ENCODE measurements at places on chromosomes 11 and 22.

DNA sequence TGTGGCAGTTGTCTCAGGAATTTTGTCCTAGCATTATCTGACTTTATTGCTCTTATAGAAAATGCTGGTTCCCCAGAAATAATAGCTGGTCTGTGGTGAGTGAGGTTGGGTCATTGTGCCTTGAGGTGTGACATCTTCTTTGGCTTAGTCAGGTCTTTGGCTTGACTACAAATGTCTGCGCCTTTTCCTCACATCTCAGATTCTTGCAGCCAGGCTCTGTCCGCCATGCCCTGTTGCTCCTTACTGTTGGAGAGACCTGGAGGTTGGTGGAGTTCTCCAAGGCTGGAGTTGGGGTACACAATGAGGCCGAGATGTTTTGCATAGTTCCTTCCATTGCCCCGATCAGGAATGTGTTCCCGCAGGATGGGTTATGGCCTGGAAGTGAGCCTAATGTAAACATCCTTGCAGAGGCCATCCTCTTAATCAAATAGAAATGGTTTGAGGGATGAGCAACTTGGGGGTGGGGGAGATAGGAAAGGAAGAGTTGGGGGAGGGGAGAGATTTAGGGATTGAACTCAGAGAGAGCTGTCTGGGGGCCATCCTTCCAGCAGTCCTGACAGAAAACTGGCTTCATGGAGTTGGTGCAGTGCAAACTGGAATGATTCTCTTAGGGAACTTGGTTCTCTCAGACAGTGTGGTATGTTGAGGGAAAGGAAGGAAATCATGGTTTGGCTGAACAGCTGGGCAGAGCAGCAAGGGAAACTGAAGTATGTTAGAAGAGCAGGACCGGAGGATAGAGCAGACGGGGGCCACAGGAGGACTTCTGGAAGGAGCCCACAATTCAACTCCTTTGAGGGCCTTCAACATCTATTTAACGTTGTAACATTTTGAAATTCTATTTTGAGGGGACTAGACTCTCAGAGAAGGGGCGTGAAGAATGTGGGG is 49.9 kb downstream of the ZBTB16 start:
- DNase-seq: no peak

DNA sequence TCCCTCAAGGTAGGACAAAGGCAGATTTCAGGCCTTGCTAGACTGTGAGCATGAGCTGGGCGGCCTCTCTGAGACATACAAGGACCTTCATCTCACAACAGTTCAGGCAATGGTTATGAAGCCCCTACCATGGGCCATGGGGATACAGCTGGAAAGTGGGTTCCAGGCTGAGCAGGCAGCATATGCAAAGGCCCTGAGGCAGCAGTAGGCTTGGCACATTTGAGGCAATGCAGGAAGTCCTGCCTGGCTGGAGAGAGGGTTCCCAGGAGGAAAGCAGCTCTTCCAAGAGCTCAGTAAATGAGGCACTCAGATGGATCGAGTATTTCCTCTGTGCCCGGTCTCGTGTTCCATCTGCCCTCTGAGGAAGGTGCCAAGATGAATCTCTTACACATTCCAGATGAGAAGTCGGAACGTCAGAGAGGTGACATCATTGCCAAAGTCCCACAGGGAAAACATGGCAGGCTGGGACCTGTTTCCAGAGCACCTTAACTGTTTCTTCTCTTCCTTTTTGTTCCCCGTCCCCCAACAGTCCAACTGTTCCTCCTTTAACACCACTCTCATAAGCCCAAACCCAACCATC is 388.6 kb downstream of the MN1 start:
- DNase-seq: no peak

GRCh38 chr22:31898926-31899325 is 45.4 kb upstream of the YWHAH start:
- DNase-seq: no peak

- DNase-seq: no peak
These were observed 25.8 kb downstream of the GGTLC2 start for GRCh38 chr22:22670076-22670795.

GRCh38 chr11:45907911-45908370 is 870 bp upstream of the FREY1 start:
- no peak for DNase-seq

GRCh38 chr22:39928536-39929520 is 27.9 kb downstream of the GRAP2 start:
- DNase-seq: no peak

GRCh38 chr11:2477254-2477653 is 32.4 kb downstream of the KCNQ1 start:
- no peak for DNase-seq

GRCh38 chr11:117600234-117600783 is 196.7 kb downstream of the DSCAML1 start:
- no peak for DNase-seq

DNA sequence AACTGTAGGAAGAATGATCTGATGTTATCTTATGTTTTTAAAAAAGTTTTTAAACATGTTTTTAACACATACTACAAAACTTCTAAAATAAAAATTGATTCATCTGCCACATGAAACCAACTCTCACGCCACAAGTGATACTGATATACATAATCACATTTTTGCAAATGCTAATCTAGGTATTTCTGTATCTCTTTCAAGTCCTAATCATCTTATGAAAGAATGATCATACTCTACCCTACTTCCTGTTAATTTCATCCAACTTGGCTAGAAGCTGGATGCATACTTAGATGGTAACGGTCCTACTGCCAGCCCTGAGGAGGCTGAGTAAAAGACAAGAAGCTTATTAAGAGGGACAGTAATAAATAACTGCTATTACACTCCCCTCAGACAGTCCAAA is 19.2 kb downstream of the THAP12 start:
- no peak for DNase-seq

DNA sequence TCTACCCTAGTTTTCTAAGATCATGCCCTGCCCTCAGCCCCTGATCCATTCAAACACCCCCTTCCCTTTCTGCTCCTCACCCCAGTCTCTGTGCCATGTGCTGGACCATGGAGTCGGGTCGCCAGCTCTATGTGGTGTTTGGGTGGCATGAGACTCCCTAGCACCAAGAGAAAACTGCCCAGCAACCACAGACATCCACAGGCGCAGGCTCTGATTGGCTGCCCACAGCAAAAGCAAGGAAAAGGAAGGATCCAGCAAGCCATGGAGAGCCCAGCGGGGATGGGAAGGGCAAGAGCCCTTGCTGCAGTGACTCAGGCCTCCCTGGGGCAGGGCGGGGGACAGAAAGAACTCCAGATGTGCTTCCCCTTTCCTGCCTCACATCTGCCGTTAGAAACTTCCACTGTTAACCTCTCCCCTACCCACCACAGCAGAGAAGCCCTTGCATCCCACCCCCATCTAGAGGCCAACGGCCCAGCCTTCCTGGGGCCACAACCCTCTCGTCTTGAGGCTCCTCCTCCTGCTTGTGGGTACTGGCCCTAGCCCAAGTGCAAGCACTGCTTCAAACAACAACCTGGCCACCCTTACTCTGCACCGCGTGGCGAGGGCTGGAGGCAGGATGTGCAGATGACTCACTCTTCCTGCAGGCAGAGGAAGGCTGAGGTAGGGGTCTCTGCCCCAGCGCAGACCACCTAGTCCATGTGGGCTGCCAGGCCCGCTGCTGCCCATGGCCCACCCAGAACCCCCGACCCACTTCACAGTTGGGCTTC is 9.7 kb upstream of the AHNAK start:
- DNase-seq: peak; percentile 69

DNA sequence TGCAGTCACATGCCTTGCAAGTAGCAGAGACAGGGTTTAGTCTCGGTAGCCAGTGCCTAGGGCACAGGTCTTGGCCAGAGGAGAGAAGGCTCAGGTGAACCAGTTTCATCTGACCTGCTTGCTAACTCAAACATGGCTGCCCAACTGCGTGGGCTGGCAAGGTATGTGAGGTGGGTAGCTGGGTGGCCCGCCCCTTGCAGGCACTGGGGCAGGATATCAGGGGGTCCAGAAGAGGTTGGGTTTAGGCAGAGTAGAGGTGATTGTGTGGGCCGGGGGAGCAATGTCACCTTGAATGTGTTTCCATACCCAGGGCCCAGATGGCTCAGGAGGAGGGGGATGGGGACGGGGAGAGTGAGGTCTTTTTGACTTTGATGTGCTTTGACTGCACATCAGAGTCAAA is 37.7 kb downstream of the ST3GAL4 start:
- no peak for DNase-seq

DNA sequence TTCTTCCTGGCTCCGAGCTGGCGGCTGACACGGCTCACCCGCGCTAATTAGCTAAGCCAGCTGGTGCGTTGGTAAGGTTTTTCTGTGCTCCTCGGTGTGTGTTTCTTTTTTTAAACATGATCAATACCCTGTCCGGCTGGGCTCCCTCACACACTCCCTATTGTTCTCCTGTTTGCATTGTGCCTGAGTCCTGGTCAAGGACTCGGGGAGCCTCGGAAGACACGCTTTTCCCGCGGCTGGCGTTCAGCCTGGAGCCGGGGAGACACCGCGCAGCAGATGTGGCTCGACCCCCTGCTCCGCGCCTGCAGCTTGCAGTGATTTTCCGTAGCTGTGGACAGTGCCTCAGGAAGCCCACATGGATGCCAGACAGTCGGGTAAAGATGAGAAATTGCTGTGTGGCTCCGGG is 454.9 kb upstream of the CADM1 start:
- DNase-seq: no peak

- no peak for DNase-seq
These were observed 53.6 kb downstream of the MPPED1 start for GRCh38 chr22:43465291-43466015.

- DNase-seq: no peak
These were observed 228.9 kb downstream of the NTM start for GRCh38 chr11:131599285-131599684.

GRCh38 chr11:72224564-72225410 is at the start of gene INPPL1:
Gene INPPL1 (plus strand): TSS chr11:72224767. CDS start chr11:72224985, 218 bp downstream.
- DNase-seq: peak; percentile 75

DNA sequence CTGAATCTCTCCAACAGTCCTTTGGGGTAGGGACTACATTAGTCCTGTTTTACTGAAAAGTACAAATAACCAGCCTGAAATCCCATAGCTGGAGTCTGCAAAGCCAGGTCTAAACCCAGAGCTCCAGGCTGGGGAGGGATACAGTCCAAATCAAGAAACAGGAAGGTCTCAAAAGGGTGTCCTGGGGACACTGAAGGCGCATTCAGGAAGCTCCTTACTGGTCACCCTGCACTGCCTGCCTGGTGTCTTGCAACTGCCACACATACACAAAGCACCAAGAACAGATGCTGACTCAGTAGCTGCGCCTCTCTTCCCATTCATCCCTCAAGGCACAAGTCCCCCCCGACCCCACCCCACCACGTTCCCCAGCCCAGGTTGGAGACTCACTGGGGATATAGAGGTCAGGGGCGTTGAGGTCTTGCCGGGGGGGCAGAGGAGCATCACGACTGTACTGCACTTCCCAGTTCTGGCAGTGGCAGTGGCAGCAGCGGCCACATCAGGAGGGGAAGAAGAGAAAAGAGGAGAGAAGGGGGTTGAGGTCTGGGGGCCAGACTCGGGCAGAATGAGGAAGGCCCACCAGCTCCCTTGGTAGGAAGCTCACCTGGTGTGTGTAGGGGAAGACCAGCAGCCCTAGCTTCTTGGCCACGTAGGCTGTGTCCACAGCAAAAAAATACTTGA is 1.6 kb downstream of the YIF1A start:
- no peak for DNase-seq

GRCh38 chr11:12211331-12212065 is 101.1 kb downstream of the MICAL2 start:
- DNase-seq: no peak

Measured in right kidney (tissue), 9 donors.